Caki2 (cell line): ENCODE measurements at places on chromosomes 16 and 17.

- no peak for DNase-seq
These were observed 220.5 kb downstream of the C16orf78 start for GRCh38 chr16:49594153-49594552.

DNA sequence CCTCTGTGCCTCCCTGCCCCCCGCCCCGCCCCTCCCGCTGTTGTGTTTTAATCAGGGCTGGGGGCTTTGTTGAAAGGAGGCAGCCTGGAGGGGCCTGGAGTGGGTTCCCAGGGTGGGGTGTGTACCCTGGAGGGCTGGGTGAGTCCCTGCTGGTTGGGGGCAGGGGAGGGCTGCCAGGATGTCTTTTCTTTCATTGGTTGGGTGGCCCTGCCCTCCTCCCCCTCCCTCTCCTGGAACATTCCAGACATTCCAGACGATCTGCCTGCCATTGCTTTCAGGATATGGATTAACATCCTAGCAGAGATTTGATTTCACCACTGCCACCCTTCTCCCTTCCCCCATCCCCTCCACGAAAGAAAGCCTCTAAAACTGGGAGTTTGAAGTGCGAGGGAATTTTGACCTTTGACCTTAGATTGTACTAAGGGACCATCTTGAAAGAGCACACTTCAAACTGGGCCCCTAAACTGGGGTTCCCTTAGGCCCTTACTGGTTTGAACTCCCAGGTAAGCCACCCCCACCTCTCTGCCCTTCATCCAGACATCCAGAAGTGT, 25.3 kb downstream of the IGF2BP1 start:
- DNase-seq: peak; percentile 54

GRCh38 chr17:43532581-43532980, 13.6 kb downstream of the ETV4 start:
- no peak for DNase-seq

GRCh38 chr17:5234645-5235576, at the start of gene SCIMP:
TSS of gene SCIMP (minus strand) at chr17:5234860. CDS start at chr17:5234755, 105 bp downstream.
- DNase-seq: no peak

GRCh38 chr17:76523084-76524037, 14.1 kb downstream of the CYGB start:
- peak; percentile 59 for DNase-seq

GRCh38 chr16:83689385-83689831, 118.4 kb upstream of the HSBP1 start:
- peak; percentile 76 for DNase-seq

DNA sequence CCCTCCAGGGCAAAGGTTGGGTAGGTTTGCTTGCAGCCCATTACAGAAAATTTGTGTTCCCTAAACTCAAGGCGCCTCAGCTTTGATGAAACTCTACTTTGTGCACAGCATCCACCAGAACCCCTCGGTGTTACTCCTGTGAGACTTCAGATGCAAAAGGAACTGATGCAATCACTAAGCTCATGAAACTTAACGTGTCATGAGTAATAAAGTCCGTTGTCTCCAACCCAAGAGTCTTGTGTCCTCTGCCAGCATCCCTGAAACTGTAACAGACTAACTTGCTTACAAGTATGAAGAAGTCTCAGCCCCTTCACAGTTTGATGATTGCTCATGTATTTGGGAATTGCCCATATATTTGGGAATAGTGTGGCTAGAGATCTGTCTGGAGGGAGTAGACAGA, 74.8 kb upstream of the MARCHF10 start:
- DNase-seq: no peak

DNA sequence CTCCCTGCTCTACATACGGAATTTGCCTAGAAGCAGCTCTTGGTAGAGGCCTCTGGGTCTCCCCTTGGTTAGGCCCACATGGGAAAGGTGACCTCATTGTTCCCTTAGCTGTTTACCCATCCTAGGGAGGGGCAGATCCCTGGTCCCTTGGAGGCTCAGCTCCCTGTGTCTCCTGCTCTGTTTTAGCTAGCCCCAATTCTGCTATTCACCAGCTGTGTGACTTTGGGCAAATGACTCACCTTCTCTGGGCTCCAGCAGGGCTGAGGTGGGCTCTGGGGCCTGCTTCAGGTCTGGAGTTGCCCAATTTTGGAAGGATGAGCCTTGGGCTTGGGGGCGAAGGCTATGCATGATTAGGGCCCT, 3.9 kb downstream of the ABCC3 start:
- DNase-seq: no peak

GRCh38 chr16:21950782-21951521, 2.2 kb upstream of the UQCRC2 start:
- DNase-seq: peak; percentile 61

- DNase-seq: no peak
These were observed 202.8 kb upstream of the C16orf82 start for GRCh38 chr16:26863931-26864330.

DNA sequence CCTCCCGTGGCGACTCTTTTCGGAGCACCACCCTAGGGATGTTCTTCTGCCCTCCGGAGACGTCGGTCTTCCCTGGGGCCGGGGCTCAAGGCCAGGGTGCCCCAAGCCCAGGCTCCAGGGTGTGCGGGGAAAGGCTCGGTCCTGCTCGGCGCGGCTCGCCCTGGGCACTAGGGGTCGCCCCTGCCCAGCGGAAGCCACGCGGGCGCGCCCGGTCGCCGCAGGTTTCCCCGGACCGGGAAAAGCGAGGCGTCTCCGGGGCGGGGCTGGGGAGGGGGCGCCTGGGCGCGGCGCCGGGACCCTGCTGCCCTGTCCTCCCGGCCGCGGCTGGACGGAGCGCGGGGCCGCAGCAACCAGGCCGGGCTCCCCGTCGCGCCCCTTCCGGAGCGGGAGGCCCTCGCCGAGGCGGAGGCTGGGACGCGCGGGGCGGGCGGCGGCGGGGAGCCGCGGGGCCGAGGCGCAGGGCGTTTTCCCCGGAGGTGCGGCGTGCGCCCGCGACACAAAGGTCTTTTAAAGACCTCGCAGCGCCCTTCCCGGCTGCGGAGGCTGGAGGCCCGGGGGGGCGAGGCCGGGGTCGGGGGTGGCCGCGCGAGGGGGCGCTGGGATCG, 76.4 kb downstream of the MRC2 start:
- peak; percentile 74 for DNase-seq

DNA sequence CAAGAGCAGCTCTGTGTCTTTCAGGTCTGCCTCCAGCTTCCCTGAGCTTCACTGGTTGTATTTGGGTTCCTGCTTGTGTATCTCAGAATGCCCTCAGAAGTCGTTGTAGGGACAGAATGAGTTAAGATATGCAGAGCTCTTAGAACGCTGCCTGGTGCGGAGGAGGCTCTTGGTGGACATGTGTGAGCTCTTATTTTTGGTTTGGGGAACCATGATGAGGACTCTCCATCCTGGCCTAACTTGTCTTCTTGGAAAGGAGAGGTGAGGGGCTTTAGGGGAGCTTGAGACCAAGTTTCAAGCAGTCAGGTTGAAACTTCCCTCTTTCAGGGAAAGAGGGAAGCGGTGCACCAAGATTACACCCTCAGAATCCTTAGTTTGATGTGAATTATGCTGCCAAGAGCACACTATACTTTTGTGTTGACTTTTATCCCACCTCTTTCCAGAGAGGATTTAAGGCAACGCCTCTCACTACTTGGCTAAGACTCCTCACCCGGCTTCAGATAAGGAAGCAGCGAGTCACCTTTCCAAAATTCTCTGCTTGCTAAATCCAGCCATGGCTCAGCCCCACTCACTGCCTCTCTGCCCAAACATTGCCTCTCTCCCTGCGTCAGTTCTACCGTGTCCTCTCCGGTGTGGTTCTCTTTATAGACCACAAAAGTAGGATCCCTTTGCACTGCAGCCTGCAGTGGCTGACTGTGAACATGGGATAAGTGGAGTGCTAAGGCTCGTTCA, 12.7 kb downstream of the CDK5RAP3 start:
- no peak for DNase-seq

- no peak for DNase-seq
These were observed 100.7 kb downstream of the CYLD start for GRCh38 chr16:50842589-50842988.

GRCh38 chr17:28746611-28747050, 2.8 kb downstream of the TRAF4 start:
- DNase-seq: peak; percentile 93

DNA sequence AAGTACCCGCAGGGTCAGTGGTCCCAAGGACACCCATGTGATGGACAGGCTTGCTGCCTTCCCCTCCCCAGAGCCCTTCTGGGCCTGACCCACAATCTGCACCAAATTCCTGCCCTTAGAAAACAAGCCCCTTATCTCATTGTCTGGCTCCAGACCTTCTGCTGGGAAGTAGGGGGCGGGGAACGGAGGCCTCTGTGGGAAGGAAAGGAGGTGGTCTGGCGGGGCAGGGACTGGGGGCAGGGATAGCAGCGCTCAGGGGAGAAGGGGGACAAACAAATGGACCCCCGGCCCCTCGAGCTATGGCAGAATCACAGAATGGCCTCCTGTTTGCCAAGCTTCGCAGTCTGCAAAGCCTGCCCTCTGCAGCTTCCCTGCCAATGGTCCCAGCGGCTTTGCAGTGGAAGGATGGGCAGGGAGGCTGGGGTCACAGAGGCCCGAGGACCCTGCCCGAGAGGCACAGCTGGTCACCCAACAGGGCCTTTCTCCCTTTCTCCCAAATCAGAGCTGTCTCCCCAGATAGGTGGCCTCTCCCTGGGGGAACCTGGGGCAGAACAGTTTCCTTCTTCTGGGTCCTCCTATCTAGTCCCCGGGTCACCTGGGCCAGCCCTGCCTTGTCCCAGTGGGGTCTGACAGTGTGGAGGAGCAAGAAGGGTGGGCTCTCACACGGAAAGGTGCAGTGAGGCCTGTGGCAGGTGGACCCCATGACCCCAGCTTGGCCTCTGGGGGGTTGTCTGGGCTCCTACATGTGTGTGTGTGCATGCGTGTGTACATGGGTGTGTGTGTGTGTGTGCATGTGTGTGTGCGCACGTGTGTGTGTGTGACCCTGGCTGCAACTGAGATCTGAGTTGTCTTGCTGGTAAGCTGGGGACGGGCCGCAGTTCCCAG, 25.5 kb downstream of the TMEM235 start:
- no peak for DNase-seq

DNA sequence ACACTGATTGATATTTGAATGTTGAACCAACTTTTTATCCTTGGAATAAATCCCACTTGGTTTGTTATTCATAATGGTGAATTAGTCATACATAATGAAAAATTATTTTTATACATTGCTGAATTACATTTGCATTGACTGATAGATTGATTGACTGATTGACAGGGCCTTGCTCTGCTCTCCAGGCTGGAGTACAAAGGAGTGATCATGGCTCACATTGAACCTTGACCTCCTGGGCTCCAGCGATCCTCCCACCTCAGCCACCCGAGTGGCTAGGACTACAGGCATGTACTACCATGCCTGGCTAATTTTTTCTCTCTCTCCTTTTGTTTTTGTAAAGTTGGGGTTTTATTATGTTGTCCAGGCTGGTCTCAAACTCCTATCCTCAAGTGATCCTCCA, 97.8 kb downstream of the ARHGAP44 start:
- no peak for DNase-seq

DNA sequence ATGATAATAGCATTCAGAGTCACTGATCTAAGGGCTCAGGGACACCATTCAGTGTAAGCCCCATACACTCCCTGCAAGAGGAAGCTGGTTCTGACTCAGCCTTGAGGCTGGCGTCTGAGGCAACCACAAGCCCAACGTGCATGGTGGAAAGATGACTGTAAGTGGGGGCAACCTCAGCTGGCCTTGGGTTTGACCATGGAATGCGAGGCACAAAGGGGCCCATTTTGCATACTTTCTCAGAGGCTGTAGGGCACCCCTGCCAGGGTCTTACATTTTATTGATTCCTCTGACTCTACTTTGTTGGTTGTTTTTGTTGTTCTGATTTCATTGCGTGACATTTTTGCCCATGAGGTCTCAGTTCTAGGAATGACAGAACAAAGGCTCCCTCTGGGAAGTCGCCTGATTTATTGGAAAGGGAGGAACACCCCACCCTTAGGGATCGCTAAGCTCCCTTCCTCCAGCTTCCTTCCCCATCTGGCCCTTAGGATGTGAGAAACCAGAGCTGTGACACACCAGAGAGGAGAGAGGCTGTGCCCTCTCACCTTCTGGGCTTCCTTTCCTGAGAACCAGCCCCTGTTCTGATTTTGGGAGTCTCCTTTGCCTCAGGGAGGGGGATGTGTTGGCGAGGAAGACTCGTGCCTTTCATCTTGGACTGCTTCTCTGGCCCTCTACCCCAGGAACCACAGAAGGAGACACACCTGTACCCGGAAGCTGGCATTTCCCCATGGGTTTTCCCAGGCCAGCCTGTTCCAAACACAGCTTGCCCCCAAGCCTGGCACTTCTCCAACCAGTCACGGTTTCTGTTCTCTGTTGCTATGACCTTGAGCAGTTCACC, 5.6 kb upstream of the CIITA start:
- no peak for DNase-seq

DNA sequence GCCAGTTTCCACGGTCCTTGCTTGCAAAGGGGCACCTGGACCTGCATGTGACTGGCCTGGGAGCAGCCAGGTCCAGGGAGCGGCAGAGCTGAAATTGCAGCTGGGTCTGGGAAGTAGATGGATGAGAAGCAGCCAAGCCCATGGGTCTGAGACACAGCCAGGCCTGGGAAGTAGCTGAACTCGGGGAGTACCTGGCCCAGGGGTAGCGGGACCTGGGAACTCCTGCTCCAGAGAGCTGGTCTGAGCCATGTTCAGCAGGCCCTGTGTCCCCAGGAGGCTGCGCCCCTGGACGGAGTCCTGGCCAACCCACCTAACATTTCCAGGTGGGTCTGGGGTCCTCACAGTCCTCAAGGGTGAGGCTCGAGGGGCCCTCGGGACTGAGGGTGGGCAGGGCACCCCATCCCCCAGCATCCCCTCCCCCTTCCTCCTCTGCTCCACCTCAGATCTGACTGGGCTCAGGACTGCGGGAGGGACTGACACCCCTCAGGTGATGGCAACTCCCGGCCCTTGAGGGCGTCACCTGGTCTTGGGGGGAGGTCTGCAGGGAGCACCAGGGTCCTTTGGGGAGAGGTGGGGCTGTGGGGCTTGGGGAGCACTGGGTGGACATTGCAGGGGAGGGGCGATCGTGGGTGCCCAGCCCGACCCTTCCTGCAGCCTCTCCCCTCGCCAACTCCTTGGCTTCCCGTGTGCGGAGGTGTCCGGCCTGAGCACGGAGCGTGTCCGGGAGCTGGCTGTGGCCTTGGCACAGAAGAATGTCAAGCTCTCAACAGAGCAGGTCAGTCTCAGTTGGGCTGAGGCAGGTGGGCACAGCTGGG, 3.0 kb downstream of the MSLN start:
- no peak for DNase-seq

GRCh38 chr17:36629252-36629847, 28.0 kb downstream of the MRM1 start:
- DNase-seq: peak; percentile 67

GRCh38 chr17:75412455-75413317, 7.2 kb upstream of the GRB2 start:
- DNase-seq: peak; percentile 63

- no peak for DNase-seq
These were observed 176.4 kb upstream of the KCNJ16 start for GRCh38 chr17:69898601-69899000.

- DNase-seq: no peak
These were observed 5.0 kb upstream of the SLC25A35 start for GRCh38 chr17:8300226-8300625.

- no peak for DNase-seq
These were observed 21.3 kb downstream of the B9D1 start for GRCh38 chr17:19341211-19341631.
